Upper lobe of right lung (tissue), 1 donor: ENCODE measurements at places on chromosomes 11 and 22.

- DNase-seq, result no peak
Observed at GRCh38 chr22:44337678-44338004, 24.9 kb upstream of the SHISAL1 start.

DNA sequence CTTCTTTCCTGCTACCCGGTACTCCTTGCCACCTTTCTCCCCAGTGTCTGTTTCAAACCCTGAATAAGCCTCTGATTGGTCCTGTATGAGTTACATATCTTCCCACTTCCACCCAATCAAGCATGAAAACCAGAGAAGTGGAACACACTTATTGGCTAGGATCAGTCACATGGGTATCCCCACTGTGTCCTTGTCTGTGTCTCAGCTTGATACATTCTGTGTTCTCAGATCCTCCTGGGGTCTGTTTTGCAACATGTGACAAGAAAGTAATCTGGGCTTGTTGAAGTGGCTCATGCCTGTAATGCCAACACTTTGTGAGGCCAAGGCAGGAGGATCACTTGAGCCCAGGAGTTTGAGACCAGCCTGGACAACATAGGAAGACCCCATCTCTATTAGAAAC is 23.9 kb downstream of the MCHR1 start:
- no peak for DNase-seq

DNA sequence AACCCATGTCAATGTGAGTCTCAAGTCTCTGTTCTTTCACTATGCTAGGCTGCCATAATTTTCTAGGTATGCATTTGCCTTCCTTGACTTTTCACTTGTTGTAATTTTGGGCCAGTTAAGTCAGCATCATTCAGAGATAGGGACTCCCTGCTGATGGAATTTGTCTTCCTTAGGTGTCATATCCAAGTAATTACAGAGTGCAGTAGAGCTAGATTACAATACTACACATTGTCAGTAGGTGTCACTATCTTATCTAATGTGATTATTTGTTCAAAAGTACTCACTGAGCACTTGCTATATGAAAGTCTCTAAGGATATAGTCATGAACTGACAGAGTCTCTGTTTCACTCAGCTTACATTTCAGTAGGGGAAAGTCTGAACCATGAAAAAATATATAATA is 25.0 kb upstream of the SYN3 start:
- DNase-seq, result no peak

DNA sequence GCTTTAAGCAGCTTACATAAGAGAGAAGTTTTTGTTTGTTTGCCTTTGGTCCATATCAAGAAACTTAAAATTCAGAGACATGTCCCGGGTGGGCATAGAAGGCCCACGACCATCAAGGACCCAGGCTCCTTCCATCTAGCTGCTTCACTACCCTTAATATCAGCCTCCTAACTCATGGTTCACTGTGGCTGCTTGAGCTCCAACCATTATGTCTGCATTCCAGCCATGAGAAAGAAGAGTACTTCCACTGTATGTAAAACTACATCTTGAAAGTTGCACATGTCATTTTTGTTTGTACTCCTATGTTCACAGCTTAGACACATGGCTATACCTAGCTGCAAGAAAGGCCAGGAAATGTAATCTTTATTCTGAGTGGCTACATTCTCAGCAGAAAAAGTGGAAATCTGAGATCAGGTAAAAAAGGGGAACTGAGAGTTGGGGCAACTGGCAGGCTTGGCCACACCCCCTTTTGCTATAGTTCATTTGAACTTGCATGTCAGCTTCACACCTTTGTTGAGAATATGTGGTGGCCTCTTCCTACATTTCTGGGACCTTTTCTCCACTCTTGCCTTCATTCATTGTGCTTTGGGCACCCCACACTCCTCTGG is 81.3 kb upstream of the TP53I11 start:
- no peak for DNase-seq
